ENCODE measurements at places on chromosomes 5 and 9.

GRCh38 chr5:140042643-140043507, at the start of gene NRG2:
NRG2 (minus strand) TSS chr5:140043299.
- peak; percentile 31 for DNase-seq

- DNase-seq: no peak
Measured at GRCh38 chr9:105457560-105458294, 9.9 kb downstream of the FSD1L start.

- DNase-seq: no peak
Measured at GRCh38 chr9:127942216-127943010, 4.8 kb upstream of the DPM2 start.

GRCh38 chr5:120476063-120476462, 12.0 kb downstream of the PRR16 start:
- no peak for DNase-seq

- no peak for DNase-seq
Measured at GRCh38 chr5:143084407-143084806, 314.2 kb downstream of the ARHGAP26 start.

DNA sequence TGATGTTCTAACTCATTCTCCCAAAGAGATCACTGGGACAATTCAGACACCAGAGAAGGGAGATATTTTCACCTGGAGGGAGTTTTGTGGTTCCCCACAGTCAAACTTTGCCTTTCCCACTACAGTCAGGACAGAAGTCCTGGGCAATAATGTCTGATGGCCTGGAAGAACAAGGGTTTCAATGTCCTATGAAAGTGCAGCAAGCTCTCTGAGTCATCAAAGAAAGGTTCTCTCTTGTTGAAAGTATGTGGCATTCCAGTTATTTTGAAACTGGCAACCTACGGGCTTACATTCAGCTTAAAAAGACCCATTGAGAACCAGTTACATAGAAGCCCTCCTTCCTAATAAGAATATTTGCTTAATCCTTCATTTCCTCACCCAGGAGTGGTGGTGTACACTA, 103.9 kb downstream of the INSYN2B start:
- no peak for DNase-seq

DNA sequence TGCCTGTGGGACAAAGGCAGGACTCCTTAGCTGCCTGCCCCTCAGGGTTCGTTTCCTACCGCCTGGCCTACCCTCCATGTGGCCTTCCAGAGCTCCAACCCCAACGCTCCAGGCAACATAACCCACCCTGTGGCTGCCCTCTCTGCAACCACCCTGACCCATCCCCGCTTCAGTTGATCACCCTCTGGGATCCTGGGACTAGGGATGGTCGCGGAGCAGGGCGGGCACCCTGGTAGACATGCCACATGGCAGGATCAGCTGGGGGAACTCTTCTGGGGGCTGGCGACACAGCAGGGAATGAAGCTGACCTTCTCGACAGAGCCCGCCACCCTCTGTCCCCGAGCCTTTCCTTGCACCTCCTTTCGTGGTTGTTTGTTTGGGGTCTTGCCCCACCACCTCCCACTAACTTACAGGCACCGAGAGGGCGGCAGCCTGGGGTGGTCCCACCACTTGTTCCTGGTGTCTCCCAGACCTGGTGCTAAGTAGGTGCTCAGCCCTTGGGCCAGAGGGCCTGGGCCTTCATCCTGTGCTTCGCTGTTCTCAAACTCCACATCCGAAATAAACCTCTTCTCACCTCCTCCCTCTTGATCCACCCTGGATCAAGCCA, 243.1 kb downstream of the PBX3 start:
- DNase-seq: no peak

DNA sequence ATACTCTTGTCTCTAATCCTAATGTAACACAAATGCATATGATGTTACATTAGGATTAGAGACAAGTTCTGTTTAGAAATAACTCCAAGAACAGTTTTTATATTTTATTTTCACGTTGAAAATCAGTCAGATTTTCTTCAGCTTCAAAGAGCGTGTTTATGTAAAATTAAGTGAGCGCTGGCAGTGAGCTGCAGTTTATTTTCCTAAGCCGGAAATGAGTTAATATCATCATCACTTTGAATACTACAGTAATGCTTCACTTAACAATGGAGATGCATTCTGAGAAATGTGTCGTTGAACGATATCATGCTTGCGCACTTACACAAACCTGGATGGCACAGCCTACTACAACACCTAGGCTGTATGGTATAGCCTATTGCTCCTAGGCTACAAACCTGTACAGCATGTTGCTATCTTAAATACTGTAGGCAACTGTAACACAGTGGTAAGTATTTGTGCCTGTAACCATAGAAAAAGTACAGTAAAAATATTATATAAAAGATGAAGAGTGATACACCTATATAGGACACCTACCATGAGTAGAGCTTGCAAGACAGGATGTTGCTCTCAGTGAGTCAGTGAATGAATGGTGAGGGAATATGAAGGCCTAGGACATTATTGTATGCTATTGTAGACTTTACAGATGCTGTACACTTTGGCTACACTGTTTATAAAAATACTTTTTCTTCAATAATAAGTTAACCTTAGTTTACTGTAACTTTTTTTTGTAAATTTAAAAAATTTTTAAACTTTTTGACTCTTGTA, 65.9 kb upstream of the C5orf46 start:
- no peak for DNase-seq

DNA sequence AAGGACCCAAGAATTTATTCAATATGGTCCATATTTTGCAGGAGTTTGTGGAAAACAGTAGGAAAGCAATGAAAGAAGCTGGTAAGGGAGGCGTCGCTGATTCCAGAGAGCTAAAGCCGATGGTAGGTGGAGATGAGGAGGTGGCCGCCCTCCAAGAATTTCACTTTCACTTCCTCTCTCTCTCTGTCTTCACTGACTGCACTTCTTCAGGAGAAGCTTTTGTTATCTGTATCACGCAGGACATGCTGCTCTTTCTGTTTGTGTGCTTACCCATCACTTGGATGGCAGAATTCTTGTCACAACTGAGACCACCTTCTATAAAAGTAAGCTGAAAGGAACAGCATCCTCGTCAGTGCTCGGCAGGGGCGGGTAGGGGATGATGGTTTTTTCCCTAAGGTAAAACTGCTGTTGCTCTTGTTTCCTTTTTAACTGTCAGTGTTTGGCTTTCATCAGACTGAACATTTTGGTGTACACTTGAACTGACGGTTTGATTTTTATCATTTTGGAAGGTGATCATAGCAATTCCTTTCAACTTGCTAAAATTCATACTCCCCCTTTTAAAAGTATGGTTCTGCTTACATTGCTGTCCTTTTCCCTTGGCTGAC, 62.4 kb upstream of the FSD1L start:
- DNase-seq: peak; percentile 35

DNA sequence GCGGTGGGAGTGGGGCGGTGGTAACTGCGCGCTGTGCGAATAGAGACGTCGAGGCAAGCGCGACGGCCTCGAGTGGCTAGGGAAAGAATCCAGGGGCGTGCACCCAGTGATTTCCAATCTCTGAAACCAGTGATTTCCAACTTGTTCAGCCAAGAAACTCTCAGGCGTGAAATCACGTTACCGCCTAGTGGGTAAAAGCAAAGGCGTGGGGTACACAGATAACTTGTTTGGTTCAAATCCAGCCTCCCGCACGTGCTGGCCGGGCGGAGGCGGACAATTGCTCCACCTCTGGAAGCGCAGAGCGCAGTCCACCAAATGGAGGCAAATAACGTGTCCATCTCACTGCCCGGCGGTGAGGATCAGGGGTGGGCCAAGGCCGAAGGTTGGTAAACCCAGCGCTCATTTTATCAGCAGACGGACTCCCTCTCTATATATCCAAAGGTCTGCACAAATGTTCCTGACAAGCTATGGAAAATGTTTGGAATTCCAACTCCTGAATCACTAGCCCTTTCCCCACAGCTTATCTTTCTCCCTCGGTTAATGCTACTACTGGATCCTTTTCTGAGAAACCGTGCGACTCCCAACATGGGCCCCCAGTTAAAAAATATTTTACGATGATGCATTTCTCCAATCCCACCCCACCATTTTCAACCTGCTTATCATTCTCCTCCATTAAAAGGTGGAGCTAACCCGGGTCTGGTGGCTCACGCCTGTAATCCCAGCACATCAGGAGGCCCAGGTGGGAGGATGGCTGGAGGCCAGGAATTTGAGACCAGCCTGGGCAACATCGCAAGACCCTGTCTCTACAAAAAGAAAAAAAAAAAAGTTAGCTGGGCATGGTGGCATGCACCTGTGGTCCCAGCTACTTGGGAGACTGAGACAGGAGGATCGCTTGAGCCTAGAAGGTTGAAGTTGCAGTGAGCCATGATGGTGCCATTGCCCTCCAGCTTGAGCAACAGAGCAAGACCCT, 950 bp upstream of the FNBP1 start:
- DNase-seq: no peak

DNA sequence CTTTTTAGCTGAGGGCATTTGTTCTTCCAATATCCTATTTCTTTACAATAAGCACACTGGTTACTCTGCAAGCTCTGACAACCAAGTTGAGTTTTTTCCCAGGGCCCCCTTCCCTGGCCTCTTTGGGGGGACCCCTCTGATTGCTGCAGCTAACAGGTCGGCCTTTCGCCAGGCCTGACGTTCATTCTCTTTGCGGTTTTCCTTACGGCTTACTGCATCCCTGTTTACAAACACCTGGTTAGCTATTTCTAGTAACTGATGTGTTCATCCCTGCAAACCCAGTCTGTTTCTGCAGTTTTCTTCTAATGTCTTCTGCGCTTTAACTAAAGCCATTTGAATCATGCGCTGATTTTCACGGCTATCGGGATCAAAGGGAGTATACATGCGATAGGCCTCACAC, 37.5 kb upstream of the PPP1R26 start:
- no peak for DNase-seq

DNA sequence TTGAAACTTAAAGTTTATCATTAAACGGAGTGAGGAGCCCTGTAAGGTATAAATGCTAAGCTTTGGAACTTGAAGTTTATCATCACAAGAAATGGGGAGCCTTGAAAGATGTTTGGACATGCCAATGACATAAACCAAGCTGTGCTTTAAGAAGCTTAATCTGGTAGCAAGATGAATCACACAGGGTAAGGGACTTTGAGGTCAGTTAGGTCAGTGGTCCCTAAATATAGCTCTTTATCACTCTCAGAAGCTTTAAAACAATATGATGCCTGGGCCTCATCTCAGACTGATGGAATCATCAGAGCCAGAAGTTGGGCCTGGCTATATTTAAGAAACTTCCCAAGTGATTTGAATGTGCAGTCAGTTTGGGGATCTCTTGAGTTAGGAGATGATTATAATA, 85.7 kb downstream of the TNC start:
- no peak for DNase-seq
